NCI-H524 (cell line): ENCODE measurements at places on chromosomes 5 and 9.
A peak's percentile ranks its signal among the peaks of the same experiment; 100 is the strongest.

DNA sequence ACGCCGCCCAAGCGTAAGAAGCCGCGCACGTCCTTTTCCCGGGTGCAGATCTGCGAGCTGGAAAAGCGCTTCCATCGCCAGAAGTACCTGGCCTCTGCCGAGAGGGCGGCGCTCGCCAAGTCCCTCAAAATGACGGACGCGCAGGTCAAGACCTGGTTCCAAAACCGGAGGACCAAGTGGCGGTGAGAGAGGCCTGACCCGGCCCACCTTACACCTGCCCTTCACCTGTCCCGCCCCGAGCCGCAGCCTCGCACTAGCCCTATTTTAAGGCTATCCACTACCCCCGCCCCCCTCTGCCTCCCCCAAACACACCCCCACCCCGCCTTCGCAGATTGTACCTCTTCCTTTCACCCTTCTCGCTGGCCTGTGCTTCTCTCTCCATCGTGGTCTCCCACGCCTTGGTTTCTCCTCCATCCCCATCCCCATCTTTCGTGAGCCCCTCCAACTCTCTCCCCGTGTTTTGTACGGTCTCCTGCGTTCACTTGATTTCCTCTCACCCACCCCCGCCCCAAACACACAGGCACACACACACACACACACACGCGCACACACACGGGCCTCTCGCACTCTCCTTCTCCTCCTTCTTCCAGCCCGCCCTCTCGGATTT is 1.3 kb downstream of the TLX3 start:
- DNase-seq, result no peak

DNA sequence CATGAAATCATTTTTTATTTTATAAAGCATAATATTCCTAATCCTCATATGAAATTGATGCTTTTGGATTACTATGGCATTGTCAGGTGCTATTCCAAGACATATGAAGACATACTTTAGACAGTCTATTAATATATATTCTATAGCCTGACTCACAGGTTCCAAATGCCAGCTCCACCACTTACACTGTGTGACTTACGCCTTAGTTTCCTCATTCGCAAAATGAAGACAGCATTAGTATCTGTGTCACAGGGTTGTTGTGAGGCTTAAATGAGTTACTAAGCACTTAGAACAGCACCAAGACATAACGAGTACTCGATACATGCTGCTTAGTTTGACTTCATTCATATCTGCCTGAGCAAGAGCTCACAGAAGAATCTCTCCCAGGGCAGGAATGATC is 132.2 kb upstream of the PTGER4 start:
- no peak for DNase-seq

DNA sequence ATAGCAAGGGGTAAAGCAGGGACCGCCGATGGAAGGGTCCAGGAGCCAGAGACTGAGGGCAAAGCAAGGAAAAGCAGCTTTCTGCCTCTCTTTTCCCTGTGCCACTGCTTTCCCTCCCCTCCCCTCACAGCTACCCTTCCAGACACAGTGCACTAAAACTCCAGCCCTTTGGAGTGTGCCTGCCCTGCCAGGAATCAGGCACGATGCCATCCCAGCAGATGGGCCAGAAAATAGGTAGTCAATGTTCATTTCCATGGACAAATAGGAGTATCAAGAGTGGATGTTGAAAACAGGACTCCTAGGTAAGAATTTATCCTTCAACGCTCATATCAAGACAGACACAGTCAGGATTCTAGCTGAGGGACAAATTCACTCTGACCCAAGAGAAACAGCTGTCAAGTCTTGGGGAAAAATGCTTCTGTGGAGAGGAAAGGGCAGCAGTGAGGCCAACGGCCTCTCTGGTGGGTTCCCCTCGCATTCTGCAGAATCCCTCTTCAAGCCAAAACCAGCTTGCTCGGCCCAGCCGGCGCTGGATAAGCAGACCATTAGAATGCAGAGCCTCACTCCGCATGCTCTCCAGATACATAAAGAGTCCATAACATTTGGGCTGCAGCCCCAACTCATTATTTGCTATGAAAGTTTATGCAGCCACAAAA is 138.0 kb downstream of the CAAP1 start:
- no peak for DNase-seq

GRCh38 chr9:131394464-131395156 is 724 bp downstream of the PRRC2B start:
- peak; percentile 46 for DNase-seq

- peak; percentile 97 for DNase-seq
Observed at GRCh38 chr9:123414936-123415930, 59.2 kb downstream of the CRB2 start.

- DNase-seq, result no peak
Observed at GRCh38 chr5:41416336-41416735, 94.1 kb downstream of the PLCXD3 start.

DNA sequence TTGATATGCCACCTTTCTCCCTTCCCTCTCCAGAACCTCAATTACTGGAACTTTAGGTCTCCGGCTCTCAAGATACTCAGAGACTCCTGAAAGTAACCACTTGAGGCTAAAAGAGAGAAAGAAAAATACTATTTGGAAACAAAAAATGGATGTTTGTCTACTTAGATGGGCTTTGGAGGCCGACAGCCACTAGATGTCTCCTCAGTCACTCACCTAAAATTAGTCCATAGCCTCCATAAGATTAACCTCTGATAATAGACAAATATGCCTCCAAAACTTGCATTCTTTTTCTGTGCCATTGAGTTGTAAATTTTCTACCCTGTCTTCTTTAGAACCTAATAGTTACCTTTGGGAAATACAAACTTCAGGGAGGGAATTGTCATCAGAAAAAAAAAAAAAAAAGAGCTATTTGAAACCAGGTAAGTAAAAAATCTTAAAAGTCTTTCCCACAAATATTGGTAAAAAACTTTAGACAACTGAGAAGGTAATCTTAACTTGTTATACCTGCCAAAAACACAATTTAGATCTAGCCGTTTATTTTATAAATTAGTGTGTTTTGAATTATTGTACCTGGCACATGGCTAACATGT is 11.2 kb upstream of the PCDH1 start:
- no peak for DNase-seq

- DNase-seq, result no peak
Observed at GRCh38 chr9:18594837-18595236, 120.9 kb downstream of the ADAMTSL1 start.

GRCh38 chr5:101482931-101483330 is 579.8 kb upstream of the ST8SIA4 start:
- no peak for DNase-seq

DNA sequence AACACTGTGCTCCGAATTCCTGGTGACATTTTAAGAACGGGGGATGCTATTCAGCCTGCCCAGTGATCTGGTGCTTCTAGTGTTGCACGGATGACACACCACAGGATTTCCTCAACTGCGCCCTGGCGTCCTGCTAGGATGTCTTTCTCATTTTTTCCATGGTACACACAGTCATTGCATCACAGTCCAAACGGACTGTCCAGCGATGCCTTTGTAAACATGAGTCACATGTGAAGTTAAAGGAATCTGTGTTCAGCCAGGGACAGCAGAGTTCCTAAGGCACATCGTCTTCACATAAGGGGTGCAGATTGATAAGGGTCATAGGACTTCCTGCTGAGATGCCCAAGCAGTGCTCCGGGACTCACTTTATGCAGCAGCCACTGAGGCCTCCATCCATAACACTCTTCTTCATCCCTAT is 9.3 kb upstream of the PTPN3 start:
- no peak for DNase-seq

DNA sequence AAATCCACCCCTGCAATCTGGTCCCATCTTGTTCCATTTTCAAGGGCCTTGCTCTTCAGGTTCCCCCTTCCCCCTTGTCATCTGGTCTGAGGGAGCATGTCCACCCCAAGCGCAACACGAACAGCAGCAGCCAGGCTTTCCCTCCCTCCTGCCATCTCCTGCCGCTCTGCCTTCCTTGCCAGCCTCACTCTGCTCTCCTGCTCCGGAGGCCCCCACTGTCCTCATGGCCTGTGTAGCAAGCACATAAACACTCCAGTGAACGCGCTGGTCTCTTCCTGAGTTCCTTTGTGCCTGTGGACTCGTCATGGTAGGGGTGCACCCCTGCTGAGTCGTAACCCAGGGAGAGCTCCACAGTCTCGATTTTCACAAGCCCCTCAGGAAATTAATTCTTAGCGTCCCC is 29.9 kb downstream of the TENT4A start:
- no peak for DNase-seq

GRCh38 chr5:16888694-16889124 is 47.4 kb downstream of the MYO10 start:
- no peak for DNase-seq

DNA sequence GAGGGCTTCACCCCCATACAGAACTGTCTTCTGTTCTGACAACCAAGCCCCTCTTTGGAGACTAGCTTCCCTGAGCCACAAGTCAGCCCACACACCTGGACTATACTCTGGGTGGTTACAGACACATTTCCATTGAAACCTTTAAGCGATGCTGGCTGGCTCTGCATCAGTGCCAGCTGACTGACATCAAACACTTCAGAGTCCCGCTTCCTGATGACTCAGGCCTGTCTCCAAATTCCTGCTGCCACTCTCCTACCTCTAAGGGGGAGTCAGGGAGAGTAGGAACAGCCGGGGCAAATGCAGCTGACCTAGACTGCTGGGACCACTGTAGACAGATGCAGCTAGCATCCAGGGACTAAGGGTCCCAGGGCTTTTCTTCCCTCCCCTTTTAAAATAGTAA is 59.4 kb downstream of the SIL1 start:
- peak; percentile 38 for DNase-seq

DNA sequence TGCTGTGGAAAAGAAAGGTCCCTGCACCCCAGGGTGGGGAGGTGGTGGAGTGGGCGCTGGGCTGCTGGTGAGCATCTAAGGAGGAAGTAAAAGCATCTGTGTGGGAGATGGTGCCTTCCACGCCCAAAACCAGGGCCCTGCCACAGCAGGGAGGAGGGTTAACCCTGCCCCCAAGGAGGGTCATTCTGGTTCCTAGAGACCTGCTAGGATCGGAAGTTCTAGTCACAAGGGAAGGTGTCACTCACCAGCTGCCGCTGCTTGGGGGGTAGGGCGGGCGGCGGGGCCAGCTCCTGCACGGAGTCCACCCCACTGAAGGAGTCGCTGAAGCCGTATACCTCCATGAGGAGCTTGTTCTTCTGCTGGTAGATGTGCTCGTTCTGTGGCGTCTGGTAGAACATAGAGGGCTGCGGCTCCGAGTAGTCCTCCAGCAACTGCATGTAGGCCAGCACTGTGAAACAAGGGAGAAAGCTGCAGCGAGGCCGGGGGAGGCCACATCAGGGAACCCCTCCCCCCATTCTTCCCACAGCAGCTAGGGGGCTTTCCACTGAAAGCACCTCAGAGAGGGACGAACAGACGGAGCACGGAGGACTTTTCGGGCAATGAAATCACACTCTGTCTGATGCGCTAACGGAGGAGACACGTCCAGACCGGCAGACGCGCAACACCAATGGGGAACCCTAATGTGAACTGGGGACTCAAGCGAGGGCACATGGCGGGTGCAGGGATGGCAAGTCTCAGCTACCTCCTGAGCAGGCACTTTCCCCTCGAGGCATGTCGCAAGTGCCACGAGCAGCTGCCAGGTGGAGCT is 76.4 kb downstream of the PRRT1B start:
- DNase-seq, result no peak

DNA sequence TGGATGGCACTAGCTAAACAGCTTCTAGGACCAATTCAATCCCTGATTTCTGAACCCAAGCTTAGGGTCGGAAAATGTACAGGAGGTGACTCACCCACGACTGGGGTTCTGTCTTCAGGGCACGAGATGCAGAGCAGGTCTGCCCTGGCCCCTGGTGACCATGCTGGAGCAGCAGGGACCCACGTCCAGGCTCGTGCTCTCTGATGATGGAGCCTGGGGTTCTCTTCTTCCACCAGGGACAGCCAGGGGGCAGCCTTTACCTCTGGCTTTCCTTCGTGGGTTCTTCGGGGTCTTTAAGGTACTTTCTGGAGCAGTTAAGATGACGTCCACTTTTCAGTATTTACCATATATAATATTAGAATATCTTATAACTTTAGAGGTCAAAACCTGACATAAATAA is 2.1 kb downstream of the CFAP77 start:
- DNase-seq, result peak; percentile 75

- no peak for DNase-seq
Observed at GRCh38 chr9:98903961-98904411, 39.7 kb upstream of the COL15A1 start.

DNA sequence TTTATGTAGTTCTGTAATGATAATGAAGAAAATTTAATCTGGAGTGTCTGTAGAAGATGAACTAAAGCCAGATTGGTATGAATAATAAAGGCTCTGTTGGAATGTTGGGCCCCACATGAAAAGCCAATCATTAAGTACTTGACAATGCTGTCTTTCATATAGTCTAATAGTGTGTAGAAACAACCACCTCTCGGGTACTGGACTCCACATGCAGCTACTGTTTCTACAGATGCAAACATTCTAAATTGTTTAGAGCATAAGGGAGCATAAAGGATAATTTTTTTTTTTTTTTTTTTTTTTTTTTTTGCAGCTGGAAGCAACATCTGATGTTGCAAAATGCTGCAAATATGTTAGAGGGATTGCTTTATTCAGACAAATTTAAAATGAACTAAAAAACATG is 354.3 kb downstream of the KCTD16 start:
- peak; percentile 5 for DNase-seq

- no peak for DNase-seq
Observed at GRCh38 chr9:101706261-101706798, 32.1 kb downstream of the GRIN3A start.

DNA sequence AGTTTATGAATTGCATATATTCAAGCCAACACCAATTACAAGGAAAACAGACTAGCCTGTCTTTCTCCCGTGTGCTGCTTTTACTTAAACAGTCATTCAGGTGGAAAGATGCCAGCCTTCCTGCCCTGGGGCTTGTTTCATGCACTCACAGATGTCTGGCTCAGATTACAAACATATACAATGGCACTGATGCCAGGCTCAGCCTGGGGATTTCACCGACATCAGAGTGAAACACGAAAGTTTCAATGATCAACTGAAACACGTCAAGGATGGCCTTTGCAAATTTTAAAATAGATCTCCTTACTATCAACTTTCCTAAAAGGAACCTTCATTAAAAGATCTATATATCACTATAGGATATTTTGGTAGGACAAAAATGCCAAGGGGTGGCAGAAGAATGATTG is 1576.5 kb downstream of the EFNA5 start:
- DNase-seq, result peak; percentile 53

GRCh38 chr5:111932628-111933027 is 175.6 kb upstream of the NREP start:
- no peak for DNase-seq

DNA sequence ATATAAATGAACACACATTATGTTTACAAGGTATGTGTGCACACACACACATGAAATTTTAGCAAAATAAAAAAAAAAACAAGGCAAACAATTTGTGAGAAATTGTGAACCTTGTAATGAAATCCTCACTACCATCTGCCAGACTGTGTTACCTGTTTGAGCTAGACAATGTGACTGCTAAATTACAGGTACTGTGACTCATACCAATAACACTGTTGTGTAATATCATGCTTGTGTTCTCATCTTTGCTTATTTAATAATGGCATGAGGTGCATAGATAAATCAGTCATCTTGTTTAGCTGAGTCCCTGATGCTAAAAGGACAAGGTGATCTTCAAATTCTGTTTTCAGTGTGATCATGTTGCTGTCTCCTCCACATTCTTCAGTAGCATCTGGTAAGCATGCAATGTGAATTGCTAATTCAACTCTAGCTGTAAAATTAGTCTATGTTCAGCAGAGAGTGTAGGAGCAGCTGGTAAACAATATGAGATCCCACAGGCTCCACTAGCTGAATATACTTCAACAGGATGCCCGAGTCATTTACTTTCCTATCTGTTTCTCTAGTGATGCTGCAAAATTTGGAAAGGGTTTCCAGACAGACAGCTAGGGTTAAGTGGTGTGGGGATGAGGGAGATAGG is 966.3 kb upstream of the C9orf72 start:
- DNase-seq, result no peak

- no peak for DNase-seq
Observed at GRCh38 chr5:175548626-175549311, 70.4 kb downstream of the SFXN1 start.
